ENCODE measurements at places on chromosomes 3 and 15. TPM values are rescaled to one million over a fixed set of nuclear protein-coding genes. Genes with fewer than 3 reads are reported as not detected.

GRCh38 chr3:101203411-101203810, 117.0 kb downstream of the IMPG2 start:
- no peak for DNase-seq

Gene RASL12
- 6.1 TPM for polyA plus RNA-seq

Gene TYRO3
- 131 TPM for polyA plus RNA-seq

Gene GPR62
- polyA plus RNA-seq, result 0.48 TPM

GRCh38 chr3:38717355-38718240, 68.1 kb upstream of the SCN5A start:
- no peak for DNase-seq

DNA sequence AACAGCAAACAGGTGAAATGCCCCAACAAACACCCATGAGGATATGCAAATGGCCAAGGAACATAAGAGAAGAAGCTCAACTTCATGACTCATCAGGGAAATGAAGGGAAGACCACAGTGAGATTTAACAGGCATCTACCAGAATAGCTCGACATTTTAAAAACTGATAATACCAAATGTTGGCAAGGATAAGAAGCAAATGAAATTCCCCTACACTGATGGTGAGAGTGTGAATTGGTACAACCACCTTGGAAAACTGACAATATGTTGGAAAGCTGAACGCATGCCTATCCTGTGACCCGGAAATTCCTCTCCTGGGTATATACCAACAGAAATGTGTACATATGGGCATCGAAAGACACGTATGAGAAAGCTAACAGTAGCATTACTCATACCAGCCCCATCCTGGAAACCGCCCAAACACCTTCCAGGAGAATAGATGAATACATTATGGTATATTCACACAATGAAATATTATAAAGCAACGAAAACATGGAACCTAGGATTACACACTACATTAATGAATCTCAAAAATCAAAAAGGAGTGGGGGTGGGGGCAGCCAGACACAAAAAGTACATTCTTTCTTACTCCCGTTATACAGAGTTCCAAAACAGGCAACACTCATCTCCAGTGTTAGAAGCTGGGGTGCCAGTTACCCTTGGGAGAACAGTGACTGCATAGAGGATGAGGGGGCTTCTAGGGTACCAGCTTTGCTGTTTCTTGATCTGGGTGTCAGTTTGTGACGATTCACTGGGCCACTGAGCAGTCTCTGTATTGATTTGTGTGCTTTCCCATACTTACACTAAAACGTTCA, 16.9 kb downstream of the RFTN1 start:
- no peak for DNase-seq

DNA sequence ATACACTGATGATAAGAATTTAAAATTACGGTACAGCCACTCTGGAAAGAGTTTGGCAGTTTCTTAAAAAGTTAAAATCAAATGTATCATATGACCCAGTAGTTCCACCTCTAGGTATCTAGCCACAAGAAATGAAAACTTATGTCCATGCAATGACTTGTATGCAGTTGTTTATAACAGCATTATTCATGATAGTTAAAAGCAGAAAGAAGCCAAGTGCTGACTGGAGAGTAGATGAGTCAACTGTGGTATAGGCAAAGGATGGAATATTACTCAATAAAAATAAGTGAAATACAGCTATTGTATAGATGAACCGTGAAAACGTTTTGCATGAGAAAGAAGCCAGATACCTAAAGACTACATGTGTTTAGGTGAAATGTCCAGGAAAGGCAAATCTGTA, 14.8 kb downstream of the GPR87 start:
- no peak for DNase-seq

DNA sequence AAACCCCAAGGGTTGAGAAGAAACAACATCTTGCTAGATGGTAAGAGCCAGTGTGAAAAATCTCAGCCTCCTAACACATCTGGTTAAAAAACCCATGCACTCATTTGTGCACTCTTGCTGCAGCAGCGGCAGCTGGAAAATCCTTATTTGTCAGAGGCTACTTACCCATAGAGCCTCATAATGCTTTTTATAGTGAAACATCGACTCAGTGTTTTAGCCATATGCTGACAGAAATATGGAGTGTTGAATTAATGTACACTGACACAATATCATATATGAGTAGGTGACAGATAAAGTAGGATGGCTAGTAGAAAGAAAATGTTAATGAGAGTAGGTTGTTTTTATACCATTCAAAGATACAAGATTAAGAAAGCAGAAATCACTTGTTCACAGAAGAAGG, 13.0 kb downstream of the SLC9A9 start:
- DNase-seq, result no peak

DNA sequence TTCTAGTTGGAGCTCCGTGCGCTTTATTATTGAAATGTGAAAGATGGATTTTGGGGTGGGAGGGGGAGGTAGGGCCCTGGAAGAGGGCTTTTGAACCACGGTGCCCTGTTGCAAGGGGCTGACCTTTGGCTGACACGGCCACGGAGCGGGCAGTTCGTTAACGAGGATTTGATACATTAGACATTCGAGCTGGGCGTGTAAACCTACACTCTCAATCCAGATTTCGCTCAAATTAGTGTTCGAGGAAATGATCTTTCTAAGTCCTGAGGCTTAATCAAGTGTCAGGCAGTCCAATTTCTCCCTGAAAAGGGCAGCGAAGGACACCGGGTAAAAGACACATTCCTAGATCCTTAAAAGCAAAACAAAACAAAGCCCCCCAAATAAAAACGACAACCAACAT, 13.0 kb downstream of the ZIC1 start:
- DNase-seq, result no peak

- DNase-seq, result no peak
Observed at GRCh38 chr3:179949869-179950268, 86.9 kb downstream of the PEX5L start.

DNA sequence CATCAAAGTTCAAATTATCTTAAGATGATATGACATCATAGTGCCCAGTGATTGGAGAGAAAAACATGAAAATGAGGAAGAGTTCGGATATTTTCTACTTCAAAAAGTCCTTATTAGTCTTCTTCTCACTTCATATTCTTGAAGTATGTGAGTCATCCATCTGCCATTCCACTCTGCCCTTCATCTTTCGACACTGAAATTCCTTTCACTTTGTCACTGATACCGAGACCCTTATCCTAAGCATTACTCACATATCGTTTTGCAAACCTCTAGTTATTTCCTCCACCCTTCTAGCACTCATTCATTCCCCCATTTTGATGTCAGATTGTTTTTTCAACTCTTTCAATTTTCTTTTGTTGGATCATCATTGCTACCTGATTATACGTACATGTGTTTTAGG, 4.0 kb downstream of the OR5H14 start:
- no peak for DNase-seq

DNA sequence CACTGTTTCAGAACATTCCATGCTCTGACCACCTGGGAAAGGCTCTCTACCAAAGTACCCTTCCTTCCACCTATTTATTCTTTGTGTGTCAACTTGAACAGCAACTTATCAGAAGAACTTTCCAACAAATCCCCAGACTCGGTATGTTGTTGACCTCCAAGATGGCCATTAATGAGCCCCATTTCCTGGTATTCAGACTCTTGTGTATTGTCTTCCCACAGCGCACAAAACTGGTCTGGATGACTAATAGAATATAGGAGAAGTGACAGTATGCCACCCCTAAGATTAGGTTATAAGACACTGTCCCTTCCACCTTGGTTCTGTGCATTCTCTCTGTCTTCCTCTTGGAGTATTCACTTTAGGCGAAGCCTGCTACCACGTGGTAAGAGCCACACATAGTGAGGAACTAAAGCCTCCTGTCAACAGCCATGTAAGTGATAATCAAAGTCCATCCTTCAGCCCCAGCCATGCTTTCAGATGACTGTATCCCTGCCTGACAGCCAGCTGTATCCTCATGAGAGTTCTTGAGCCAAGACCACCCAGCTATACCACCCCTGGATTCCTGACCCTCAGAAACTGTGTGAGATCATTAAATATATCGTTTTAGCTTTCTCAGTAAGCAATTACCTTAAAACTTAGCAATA, 481.7 kb downstream of the MAGI1 start:
- DNase-seq, result no peak

Measured in left kidney (tissue), 8 donors.